ENCODE measurements at places on chromosomes 11 and 22.

GRCh38 chr11:4418403-4418802, 24.9 kb upstream of the TRIM21 start:
- DNase-seq, result no peak

GRCh38 chr11:14258221-14258935, 100.6 kb downstream of the RRAS2 start:
- DNase-seq, result no peak

DNA sequence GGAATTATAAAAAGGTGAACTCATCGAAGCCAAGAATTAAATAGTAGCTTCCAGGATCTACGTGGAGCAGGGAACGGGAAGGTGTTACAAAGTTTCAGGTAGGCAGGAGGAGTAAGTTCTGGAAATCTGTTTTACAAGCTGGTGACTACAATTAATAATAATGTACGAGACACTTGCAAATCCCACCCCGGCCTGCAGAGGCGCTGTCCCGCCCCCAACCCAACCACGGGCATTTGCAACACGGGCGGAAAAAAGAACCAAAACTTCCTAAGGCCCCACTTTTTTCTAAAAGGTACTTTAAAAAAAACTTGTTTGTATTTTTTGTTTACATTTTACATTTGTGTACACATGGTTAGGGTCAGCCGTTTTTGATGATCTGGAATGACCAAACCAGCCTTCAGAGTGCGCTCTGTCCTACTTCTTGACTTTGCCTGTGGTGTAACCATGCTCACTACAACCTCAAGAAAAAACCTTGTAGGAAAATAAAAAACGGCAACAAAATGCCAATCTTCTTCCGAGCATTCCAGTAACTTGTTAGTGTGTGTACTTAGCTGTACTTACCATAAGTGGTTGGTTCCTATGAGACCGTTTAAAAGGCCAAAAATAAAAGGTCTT, 449.6 kb upstream of the B3GAT1 start:
- DNase-seq, result no peak

- no peak for DNase-seq
Observed at GRCh38 chr22:44930711-44931035, 79.1 kb downstream of the PHF21B start.

GRCh38 chr11:131079036-131079435, 162.8 kb upstream of the SNX19 start:
- DNase-seq, result no peak
